Activated CD4-positive, alpha-beta T cell treated with anti-CD3 and anti-CD28 coated beads for 48 hours (primary cell): ENCODE measurements at places on chromosomes 5 and 9.

DNA sequence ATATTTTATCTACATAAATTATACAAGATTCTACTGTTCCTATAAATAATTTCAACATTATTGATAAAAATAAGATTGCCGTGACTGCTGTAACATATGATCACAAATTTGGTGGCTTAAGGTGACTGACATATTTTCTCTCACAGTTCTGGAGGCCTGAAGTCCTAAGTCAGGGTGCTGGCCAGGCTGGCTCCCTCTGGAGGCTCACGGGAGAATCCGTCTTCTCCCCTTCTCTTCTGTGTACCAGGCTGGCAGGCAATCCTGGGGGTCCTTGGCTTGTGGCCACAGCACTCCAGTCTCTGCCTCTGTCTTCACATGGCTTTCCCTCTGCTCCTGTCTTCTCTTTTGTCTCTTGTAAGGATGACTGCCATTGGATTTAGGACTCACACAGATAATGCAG, 31.7 kb upstream of the IRX2 start:
- no peak for DNase-seq

DNA sequence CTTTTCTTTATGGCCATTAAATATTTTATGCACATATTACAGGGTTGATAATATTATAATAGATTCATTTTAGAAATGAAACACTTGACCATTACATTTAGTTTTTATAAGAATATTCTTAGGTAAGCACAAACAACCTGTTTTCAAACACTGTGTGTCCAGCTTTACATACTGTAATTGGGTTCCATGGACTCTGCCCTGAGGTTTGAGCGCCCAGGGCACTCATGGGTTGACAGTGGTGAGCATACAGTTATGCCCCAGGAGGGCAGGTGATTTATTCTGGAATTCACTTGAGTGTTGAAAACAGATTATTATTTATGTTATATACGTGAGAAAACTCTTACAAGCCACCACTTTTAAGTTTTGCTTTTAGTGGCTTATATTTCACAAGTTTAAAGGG, 33.7 kb downstream of the TRIO start:
- DNase-seq: no peak

- DNase-seq: peak; percentile 48
Observed at GRCh38 chr9:135992486-135993408, 31.6 kb upstream of the UBAC1 start.

DNA sequence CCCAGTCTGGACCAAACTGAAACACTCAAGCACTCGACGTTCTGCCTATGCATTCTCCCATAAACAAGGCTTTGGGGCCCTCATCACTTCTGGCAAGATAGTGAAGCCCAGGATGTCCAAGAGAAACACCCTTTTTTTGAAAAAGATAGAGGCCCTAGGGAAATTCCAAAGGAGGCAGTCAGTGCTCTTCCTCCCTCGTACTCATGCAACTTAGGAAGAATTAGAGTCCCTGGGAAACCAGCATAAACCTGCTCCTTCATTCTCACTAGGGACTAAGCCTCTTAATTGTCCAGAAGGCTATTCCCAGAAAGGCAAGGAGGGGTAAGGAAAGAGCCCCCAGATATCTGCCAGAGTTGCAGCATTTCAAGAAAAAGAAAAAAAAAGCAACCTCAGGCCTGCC, 7.8 kb upstream of the RUSC2 start:
- no peak for DNase-seq

DNA sequence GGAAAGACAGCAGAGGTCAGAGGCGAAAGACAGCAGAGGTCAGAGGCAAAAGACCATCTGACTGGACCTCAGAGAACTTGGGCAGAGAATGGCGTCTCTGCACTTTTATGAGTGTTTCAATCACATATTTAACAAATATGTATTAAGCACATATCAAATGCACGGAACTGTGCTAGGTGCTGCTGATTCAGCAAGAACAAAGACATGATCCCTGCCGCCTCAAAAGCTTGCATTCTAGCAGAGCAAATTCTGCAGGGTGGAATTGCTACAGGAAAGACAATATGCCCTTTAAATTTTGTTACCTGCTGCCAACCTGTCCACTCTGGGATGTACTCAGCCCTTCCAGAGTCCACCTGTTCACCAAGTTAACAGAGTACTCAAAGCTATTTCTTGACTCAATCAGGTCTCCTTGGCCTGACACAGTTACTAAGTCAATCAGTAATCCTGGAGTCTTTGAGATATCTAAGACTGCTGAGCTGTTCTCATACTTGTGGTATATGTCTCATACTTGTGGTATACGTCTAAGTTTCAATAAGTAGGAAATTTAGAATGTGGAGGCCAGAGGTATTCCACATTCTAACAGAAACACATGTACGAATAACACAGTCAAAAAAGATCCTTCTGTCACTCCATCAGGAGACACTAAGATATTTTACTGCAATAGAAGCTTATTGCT, 131.8 kb downstream of the GNAQ start:
- no peak for DNase-seq

- DNase-seq: peak; percentile 83
Observed at GRCh38 chr9:114989600-114990410, 59.4 kb upstream of the TNFSF8 start.

DNA sequence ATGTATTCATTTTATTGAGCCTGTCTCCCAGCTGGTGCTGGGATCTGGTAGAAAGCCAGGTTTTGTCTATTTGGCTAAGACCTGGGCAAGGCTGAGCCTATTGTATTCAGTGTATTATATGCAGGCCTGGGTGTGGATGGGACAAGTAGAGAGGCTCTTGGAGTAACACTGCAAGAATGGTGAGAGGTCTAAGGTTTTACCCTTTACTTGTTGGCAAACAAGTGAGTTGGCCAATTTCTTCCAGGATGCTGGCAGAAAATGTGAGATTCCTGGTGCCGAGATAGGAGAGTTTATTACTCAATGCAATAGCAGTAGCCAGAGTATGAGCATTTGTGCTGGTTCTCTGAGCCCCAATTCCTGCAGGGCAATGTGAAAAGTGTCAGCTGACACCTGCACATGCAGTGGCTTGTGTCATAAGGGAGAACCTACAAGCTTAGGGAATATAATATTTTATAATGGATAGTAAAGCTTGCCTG, 141.7 kb upstream of the PRLR start:
- DNase-seq: no peak

DNA sequence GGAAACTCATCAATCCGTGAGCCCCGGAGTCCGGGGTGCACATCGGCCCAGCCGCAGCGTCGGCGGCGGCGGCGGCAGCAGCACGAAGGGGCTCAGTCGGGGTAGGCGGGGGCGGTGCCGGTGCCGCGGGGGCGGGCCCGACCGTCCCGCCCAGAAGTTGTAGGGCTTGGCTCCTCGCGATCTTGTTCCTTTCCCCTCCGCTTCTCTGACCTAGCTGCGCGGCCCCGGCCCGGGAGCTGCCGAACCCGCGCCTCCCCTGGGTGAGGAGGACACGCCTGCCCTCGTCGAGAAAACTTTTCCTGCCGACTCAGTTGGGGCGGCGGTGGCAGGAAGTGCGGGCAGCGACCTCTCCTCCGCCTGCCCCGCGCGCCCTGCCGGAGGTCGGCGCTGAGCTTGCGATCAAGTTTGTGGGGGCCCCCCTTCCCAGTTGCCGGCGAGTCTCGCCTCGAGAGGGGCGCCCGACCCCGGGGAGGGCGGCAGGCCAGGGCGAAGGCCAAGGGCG, at the start of gene MAN2A1:
Gene MAN2A1 (plus strand): TSS at position 188 of the 502 bp plus-strand sequence. CDS start 491 bp downstream, outside the sequence.
- peak; percentile 81 for DNase-seq

DNA sequence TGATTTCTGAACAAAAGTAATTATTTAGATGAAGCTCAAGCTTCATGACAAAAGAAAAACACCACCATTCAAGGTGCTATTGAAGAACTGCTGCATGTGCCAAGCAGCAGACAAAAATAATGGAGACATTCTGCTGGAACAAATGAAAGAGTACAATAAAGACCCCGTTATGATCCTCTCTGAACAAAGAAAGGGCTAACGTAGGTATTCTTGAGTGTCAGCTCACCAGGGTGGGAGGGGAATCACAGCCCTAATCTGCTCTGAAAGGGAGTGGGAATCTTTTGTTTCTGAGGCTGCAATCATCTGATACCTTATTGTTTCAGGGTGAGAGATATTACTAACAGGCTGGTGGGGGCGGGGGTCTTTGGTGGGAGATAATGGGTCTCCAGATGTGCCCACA, 15.4 kb downstream of the CEMIP2 start:
- no peak for DNase-seq

- no peak for DNase-seq
Observed at GRCh38 chr9:10447036-10447435, 165.8 kb downstream of the PTPRD start.

DNA sequence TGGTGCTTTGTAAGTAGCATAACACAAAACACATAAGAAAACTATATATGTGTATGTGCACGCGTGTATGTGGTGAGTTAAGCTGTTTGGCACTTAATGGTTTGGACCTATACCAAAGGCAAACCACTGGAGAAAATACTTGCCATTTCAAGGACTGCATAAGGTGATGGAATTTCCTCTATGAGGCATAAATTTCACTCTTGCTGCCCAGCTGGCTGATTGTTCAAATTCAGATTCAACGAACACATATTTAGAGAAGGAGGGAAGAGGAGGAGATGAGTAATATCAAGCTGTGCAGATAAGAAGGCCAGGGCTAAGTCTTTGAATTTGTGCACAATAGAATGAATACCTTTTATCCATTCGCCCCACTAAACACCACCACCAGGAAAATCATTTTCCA, 470.6 kb upstream of the MPDZ start:
- no peak for DNase-seq

GRCh38 chr5:109779036-109779735, 89.5 kb downstream of the MAN2A1 start:
- DNase-seq: no peak

DNA sequence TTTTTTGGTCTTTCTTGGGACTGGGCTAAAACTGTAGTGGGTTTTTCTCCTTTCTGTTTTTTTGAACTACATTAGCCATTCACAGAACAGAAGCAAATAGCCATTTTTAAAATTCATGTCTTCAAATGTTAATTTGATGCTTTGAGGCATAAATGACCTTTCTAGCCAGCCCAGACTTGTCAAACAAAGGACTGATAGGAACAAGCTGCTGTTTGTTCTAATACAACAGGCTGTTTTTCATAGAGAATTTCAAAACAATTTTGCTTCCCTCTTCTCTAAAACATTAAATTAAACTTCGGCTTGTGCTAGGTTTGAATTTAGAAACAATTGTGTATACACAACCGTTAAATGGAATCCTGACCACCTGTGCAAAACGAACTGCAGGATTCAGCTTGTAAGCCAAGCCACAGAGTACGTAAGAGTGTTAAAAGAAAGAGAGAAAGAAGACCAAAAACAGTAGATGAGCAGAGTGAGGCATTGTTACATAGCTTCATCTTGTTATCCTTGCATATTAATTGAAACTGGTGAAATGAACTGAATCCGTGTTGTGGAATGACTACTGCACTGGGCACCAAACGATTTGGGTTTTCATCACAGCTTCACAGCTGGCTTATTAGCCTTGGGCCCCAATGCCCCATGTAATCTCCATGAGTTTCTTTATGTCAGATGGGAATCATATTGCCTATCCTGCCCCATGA, 100.0 kb downstream of the ZSWIM6 start:
- no peak for DNase-seq

DNA sequence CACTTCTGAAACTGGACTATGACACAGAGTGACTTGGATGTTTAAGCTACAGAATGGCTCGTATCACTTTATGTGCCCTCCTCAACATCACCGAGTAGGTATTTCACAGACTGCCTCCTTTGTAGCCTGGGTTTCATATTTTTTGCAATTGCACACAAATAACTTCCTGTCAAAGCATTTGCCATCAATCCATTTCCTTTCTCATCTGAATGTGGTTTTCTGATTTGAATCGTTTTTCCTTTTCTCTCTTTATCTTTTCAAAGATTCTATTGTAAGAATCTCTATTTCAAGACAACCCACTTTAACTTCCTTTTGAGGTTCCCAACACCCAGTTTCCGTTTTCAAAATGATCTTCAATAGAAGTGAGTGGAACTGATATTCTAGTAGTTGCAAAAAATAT, 563.8 kb upstream of the ARRDC3 start:
- no peak for DNase-seq

- peak; percentile 87 for DNase-seq
Observed at GRCh38 chr9:129174102-129174723, 3.8 kb downstream of the IER5L start.

DNA sequence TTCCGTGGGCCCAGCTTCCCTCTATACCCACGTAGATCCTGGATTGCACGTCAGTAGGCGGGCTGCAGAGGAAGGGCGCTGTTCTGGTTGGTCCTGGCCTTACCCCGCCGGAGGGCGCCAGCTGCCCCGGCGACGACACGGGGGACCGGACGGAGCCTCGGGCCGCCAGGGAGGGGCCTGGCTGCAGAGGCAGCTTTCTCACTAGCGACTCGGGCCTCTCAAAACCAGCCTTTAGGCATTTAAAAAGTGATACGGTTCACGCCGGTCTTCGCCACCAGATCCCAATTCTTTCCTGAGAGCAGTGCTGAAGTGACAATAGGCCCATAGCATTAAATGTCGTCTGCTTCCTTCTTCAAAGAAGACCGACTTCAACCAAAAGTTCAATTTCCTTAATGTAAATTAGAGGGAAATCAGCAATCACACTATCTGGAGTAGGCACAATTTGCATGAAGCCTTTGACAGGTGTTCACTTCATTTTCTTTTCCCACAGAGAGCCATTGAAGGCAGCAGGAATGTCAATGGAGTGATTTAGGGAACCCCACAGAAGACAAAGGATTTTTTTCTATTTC, 17.6 kb upstream of the UBE2D2 start:
- DNase-seq: peak; percentile 56

- no peak for DNase-seq
Observed at GRCh38 chr5:172642051-172642409, 967 bp downstream of the NEURL1B start.

DNA sequence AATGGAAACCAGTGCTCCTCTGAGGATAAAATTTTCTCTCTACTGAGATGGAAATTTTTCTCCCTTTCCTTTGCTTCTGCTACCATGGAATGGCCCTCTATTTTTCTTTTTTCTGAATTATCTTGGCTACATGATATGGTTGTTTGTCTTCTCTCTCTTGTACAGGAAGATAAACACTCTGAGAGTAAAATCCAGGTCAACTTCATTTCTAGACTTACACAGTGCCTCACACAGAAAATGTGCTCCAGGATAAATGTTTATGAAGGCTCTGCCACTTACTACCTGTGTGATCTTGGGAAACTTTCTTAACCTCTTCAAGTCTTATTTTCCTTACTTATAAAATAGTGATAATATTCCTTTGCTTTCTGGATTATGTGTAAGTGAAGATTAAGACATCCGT, 153.9 kb downstream of the PRELID2 start:
- no peak for DNase-seq

GRCh38 chr5:155134130-155134529, 120.6 kb downstream of the KIF4B start:
- no peak for DNase-seq

- no peak for DNase-seq
Observed at GRCh38 chr5:122091936-122092600, 14.0 kb upstream of the LOX start.
